Myocyte (in vitro differentiated cells): ENCODE measurements at places on chromosomes 11 and 22. TPM values are rescaled to one million over a fixed set of nuclear protein-coding genes. Genes with fewer than 3 reads are reported as not detected.

Gene SLC6A5
- total RNA-seq: not detected in 2 replicates

Gene CALCA
- total RNA-seq: not detected in 2 replicates

Gene CXCR5
- total RNA-seq: not detected in 2 replicates

Gene SLCO2B1
- total RNA-seq: 0.05 TPM in 1 of 2 replicates, not detected in the other

Gene NXPE2
- 0.26 and 0.40 TPM in 2 replicates for total RNA-seq

Gene MMP8
- not detected in 2 replicates for total RNA-seq

- peak; percentile 52 for DNase-seq
Measured at GRCh38 chr11:73426219-73426850, 50.1 kb downstream of the RELT start.

DNA sequence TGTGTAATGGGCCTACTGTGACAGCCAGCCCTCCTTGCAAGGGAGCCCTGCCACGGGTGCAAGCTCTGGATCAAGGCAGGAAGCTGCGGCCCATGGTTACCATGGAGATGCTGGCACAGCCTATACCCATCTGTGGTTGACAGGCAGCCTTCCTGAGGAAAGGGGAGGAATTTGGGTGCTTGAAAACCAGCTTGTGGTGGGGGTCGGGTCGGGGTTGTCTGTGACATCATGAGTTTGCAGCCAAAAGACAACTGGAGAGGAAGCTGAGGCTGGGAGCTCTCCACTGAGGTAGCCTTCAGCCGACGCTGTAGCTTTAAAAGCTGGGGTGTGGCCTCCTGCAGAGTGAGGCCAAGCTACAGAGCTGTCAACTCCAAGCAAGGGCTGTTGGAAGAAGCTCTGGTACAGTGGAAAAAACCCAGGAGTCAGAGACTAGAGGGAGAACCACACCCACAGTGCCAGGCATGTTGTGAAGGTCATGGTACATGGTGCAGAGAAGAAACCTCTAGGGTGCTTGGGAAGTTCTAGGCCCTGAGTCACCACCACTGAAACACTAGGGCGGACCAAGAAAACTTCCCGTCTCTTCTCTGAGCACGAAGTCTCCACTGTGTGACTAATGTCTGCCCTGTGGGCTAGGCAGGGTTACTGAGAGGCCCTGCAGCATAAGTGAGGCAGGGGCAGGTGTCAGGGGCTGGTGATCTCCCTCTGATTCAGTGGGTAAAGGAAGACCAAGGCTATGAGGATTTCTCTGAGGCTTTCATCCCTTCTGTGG, 10.8 kb upstream of the LDHA start:
- peak; percentile 99 for DNase-seq

DNA sequence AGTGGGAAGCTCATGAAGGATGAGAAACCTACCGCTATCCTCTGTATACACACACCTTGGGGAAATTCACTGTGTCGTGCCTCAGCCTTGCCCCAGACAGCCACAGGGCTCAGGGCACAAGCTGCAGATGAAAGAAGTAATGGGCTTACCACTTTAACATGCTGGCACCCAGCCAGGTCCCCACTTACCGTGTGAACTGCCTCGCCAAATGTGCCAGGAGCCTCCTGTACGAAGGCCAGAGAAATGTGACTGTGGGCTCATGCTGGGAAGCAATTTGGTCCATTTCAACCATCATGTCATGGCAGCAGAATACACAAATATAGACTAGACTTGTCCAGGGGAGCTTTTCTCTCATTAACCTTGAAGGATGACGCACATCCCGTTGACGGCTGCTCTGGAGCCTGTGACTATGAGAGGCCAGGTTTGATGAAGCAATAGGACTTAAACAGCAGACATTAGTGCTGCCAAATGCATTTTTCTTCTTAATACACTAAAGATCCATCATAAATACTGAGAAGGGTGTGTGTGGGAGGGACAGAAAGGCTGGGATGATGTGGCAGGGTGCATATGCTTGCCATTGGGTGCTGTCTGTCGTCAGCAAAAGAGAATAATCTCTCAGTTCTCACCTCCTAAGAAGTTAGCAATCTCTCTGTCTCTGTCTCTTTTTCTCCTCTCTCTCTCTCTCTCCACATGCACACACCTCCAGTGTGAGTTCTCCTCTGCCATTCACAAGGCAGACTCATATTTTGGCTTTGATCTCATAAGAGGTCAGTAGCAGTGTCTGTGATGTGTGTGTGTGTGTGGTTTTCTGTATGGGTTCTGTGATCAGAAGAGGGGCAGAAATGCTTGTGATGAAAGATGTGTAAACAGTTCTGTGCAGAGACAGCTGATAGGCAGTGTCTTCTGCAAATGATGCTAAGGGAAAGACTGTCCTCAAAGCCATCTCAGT, 142.4 kb downstream of the KIRREL3 start:
- no peak for DNase-seq

DNA sequence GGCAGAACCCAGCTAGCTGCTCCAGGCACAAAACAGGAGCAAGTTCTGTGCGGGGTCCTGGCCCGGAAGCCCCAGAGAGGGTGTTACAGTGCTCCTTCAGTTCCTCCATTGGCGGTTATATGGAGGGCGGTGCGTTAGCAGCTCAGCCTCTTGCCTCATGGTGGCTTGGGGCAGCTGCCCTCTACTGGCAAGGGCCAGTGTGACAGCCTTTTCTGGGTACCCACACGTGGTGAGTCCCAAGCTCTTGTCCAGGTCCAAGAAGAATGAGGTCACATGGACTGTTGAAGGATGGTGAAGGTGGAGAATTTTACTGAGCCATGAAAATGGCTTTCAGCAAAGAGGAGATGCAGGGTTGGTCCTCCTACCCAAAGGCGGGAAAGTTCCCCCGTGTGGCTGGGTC, 100.5 kb downstream of the WT1 start:
- DNase-seq: no peak

- no peak for DNase-seq
Measured at GRCh38 chr11:74306435-74307175, 4.8 kb downstream of the P4HA3 start.

DNA sequence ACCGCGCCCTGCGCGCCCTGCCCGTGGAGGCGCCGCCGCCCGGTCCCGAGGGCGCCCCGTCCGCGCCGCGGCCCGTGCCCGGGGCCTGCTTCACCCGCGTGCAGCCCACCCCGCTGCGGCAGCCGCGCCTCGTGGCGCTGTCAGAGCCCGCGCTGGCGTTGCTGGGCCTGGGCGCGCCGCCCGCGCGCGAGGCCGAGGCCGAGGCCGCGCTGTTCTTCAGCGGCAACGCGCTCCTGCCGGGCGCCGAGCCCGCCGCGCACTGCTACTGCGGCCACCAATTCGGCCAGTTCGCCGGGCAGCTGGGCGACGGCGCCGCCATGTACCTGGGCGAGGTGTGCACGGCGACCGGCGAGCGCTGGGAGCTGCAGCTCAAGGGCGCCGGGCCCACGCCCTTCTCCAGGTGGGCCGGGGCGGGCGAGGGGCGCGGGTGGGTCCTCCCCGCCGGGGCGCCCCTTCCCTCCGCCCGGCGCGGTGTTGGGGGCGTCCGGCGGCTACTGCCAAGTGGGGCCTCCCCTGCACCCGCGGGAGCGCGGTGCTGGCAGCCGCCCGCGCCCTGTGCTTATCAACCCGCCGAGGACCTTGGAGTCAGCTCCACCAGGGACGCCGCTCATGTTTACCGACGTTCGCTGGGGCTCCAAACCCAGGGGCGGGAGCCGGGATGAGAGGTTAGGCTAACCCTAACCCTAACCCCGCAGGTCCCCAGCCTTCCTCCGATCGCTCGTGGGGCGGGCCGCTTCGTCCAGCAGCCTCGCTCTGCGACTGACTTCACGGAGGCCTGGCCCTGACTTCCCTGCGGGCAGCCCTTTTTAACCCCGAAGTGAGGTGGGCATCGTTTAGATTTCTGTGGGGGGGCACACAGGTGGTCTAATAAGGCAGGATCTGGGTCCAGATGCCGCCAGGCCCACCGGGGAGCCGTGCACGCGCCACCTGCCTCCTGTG, 649 bp downstream of the SELENOO start:
- DNase-seq: peak; percentile 16

- DNase-seq: no peak
Measured at GRCh38 chr22:23197836-23198235, 17.5 kb downstream of the BCR start.

DNA sequence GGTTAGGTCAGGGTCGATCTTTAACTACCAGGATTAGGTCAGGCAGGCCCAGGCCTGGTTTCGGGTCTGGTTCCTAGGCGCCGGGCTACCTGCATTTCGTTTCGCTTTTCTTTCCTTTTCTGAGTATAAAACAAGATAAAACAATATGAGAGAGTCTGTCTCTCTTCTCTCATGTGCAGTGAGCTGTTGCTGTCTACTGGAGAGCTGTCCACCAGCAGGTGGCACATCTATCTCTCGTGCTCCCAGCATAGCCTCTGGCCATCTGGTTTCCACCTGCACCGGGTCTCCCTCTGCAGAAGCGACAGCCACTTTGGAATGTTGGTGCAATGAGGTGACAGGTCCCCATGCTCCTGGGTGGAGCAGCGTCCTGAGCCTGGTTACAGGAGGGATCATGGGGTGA, 27.6 kb downstream of the RIBC2 start:
- DNase-seq: peak; percentile 70

- DNase-seq: no peak
Measured at GRCh38 chr22:39900306-39901227, at the start of gene GRAP2. TSS of gene GRAP2 (plus strand) at chr22:39901084. CDS start at chr22:39947107, 46,023 bp downstream.

DNA sequence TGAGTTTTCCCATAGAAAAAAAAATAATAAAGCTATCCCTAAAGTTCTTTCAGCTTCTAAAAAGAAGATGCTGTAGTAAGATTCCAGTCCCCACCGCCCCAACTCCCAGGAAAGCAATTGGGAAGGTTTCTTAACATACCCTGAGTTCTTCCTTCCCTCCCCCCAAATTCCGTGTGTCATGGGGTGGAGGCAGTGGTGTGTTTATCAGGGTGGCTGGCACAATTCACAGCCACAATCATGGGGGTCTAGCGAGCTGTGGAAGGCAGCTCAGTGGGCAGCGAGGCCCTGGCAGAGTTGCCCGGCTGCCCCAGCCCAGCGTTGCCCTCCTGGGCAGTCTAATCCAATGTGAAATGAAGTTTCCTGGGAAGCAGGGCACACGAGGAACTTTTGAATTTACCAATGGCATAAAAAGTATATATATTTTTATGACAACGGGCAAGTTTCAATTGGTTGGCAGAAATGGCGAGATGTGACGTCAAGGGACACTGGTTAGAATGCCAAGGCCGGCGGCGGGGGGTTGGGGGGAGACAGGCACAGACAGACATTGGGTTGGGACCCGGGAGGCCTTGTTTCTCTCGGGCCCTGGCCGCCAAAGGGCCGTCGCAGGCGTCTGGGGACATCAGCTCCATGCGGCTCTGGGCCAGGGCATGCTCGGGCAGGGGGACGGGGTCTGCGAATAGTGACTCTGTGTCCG, 80.7 kb upstream of the PPARA start:
- DNase-seq: peak; percentile 97

DNA sequence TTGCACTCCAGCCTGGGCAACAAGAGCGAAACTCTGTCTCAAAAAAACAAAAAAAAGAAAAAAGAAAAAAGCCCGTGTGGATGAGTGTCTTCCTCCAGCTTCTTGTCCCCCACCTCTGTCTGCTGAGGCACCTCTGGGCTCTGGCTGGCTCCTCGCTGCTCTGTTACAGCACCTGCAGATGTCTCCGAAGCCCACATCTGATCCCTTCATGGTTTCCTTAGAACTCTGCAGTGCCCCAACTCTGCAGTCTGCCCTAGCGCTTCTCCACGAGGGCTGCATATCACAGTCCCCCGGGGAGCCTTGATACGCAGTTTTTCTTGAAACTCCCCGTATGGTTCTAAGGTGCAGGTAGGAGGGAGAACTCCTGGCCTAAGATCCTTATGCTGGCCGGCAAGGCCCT, 15.9 kb downstream of the KCTD17 start:
- DNase-seq: no peak

DNA sequence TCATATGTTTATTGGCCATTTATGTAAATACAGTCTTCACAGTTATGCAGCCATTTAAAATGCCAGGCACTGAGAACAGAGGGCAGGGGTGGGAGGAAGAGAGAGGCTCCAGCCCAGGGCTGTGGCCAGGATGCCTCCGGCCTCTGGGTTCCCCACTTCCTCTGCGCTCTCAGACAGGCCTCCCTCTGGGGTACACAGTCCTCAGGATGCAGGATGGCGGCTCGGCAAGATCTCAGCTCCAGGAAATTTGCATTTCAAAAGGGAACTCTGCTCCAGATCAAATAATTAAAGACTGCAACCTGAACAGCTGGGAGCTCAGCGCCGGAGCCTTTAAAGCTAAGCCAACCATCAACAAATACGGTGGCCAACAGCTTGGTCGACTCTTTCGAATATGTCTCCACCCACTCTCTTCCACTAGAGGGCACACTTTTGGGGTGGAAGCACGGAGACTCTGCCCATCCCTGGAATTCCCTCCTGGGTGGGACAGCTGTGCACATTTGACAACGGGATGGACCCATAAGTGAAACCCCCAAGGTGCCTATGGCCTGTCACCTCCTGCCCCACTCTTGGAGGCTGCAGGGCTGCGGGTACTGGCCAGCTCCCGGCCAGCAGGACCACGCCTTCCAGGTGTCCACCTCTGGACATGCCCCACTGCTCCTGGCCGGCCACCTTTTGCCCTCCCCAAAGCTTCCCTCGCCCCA, 1044.7 kb downstream of the BRD1 start:
- no peak for DNase-seq

DNA sequence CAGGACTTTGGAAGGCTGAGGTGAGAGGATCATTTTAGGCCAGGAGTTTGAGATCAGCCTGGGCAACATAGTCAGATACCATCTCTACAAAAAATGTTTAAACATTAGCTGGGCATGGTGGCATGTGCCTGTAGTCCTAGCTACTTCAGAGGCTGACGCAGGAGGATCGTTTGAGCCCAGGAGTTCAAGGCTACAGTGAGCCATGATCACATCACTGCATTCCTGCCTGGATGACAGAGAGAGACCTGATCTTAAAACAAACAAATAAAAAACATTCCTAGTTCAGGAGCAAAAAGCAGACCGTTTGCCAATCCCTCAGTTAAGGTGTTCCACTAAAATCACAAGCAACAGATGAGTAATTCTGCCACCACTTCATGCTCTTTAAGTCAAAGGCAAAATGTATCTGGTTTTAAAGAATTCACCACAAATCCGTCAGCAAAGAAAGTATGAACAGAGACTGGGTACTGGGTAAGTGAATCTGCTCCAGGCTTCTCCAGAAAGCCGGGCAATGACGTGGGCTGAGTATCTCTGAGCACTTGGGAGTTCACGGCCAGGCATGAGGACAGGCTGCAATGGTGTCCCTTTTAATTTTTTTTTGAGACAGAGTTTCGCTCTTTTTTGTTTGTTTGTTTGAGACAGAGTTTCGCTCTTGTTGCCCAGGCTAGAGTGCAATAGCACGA, 19.5 kb downstream of the CLTCL1 start:
- no peak for DNase-seq

DNA sequence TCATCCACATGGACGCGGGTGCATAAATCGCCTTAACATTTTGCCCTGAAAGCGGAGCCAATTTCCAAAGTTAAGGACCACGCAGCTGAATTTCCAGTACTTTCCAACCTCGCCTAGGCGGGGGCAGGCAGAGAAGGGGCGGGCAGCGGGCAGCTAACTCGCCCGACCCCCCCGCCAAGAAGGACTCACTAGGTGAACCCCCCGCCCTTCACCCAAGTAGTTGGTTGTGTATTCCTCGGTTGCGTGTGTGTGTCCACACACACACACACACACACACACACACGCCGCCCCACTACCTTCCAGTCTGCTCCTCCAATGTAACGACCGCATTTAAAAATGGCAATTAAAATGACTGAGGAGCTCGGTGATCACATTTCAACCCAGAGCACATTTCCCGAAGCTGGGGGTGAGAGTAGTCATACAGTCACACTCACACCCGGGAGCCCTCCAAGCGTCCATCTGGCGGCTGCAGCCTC, 1.4 kb downstream of the TENM4 start:
- DNase-seq: no peak
